ENCODE measurements at places on chromosomes 3 and 15. TPM values are rescaled to one million over a fixed set of nuclear protein-coding genes. Genes with fewer than 3 reads are reported as not detected.
A peak's percentile ranks its signal among the peaks of the same experiment; 100 is the strongest.

- H3K36me3 ChIP-seq = no peaks in the 10 kb centered on the region
- no peak overlapping the region for H3K27ac ChIP-seq
- no peak overlapping the region for H3K4me3 ChIP-seq
Observed at GRCh38 chr3:40851836-40852235, 327.1 kb downstream of the ZNF621 start.

DNA sequence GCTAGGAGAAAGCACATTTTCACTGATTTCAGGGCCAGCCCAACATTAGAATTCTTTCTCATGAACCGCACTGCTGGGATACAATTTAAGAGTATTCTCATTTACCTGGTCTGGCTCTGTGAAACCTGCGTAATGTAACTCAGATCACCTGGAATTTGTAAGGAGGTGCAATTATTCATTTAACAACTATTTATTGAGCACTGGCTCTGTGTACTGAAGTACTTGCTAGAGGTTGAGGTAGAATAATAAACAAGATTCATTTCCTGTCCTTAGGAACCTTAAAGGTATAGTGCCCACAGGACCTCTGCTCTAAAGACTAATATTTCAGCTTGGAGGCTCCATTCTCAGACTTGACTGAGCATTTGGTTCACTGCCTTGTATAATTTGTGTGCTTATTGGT, 242.2 kb upstream of the ZPLD1 start:
- no peaks in the 10 kb centered on the region for H3K27me3 ChIP-seq
- no peak for DNase-seq
- H3K4me3 ChIP-seq = no peak overlapping the region
- H3K27ac ChIP-seq = no peak overlapping the region
- H3K4me1 ChIP-seq = peaks cover 6% of the 10 kb centered on the region
- H3K36me3 ChIP-seq = no peaks in the 10 kb centered on the region

DNA sequence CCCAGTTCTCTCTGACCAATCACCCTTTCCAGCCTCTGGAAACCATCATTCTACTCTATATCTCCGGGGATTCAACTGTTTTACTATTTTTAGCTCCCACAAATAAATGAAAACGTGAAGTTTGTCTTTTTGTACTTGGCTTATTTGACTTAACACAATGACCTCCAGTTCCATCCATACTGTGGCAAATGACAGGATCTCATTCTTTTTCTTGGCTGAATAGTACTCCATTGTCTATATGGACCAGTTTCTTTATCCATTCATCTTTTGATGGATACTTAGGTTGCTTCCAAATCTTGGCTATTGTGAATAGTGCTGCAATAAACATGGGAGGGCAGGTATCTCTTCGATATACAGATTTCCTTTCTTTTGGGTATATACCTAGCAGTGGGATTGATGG, 34.1 kb downstream of the NRROS start:
- H3K4me3 ChIP-seq = no peak overlapping the region
- no peaks in the 10 kb centered on the region for H3K27me3 ChIP-seq
- H3K27ac ChIP-seq = no peak overlapping the region
- H3K4me1 ChIP-seq = no peaks in the 10 kb centered on the region
- DNase-seq = no peak

GRCh38 chr15:44501768-44502366, 35.1 kb upstream of the EIF3J start:
- no peak for DNase-seq
- no peak overlapping the region for H3K4me3 ChIP-seq
- H3K36me3 ChIP-seq = no peaks in the 10 kb centered on the region
- no peaks in the 10 kb centered on the region for H3K27me3 ChIP-seq
- no peak overlapping the region for H3K27ac ChIP-seq

Gene ATP2B2
- not detected for total RNA-seq

GRCh38 chr3:122977746-122978466, 49.7 kb downstream of the SEMA5B start:
- H3K36me3 ChIP-seq = no peaks in the 10 kb centered on the region
- no peak overlapping the region for H3K27ac ChIP-seq
- H3K27me3 ChIP-seq = no peaks in the 10 kb centered on the region
- no peak overlapping the region for H3K4me3 ChIP-seq
- DNase-seq = no peak

- DNase-seq = no peak
- 0 out of 2 replicates have a peak, but pooled peaks cover 7% of the 10 kb centered on the region for H3K4me1 ChIP-seq
- H3K27me3 ChIP-seq = no peaks in the 10 kb centered on the region
- H3K27ac ChIP-seq = peak overlapping the region; percentile 4
Observed at GRCh38 chr3:100263583-100263982, 2.8 kb downstream of the TBC1D23 start.

Gene GPR156
- 3.1 TPM for total RNA-seq

Gene GNB5
- 23.2 TPM for total RNA-seq

DNA sequence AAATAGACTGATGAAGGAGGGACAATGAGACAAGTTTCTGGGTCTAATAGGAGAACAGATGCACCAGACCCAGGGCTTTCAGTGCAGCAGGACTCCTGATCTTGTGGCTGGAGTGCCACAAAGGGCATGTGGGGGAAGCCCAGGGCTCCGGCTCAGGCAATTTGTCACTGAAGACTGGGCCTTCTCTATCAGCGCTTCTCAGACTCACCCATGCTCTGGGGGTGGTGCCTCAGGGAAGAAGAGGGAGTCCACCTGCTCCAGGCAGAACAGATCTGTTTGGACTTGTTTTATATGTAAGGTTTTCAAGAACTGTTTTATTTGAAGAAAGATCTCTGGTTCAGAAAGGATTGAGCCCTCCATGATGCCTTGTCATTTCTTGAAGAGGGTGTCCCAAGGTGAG, 112.4 kb upstream of the TLE3 start:
- H3K27me3 ChIP-seq = no peaks in the 10 kb centered on the region
- no peak for DNase-seq
- H3K27ac ChIP-seq = no peak overlapping the region
- H3K36me3 ChIP-seq = no peaks in the 10 kb centered on the region

GRCh38 chr3:149443545-149443912, 31.0 kb upstream of the TM4SF4 start:
- H3K27ac ChIP-seq = no peak overlapping the region
- no peaks in the 10 kb centered on the region for H3K27me3 ChIP-seq
- H3K36me3 ChIP-seq = no peaks in the 10 kb centered on the region
- DNase-seq = no peak
- H3K4me3 ChIP-seq = no peak overlapping the region

DNA sequence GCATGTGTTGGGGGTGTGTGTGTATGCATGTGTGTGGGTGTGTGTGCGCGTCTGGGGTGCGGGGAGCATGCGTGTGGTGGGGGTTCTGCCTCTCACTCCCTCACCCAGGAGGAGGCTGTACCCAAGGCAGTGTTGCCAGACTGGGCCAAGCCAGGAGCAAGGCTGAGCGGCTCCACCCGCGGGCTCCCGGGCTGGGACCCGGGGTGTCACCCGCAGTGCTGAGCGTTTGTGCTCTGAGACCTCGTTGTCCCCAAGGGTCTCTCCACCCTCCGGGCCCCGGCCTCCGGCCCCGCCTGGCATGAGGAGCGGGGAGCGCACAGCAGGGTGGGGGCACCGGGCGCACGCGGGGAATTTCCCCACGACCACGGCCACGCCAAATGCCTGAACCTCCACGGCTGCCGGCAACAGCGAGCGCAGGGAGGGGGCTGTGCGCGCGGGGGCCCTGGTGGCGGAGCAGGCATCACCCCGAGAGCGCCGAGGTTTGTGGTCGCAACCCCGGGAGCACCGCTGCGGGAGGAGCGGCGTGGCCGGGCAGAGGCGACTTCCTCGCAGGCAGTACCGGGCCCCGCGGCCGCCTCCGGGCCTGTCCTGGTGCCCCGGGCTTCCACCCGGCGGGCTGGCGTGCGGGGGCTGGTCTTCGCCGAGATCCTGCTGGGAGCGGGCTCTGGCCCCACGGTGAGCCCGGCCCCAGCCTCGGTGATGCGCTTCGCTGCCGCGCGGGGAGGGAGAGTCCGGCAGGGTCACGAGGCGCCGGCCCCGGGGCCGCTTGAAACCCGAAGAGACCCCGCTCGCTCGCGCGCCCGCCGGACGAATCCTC, 7.4 kb upstream of the OCA2 start:
- H3K36me3 ChIP-seq = no peaks in the 10 kb centered on the region
- H3K4me3 ChIP-seq = no peak overlapping the region
- no peaks in the 10 kb centered on the region for H3K4me1 ChIP-seq

- DNase-seq = no peak
- no peak overlapping the region for H3K27ac ChIP-seq
- no peaks in the 10 kb centered on the region for H3K27me3 ChIP-seq
- H3K4me1 ChIP-seq = peaks cover 4% of the 10 kb centered on the region
- no peaks in the 10 kb centered on the region for H3K36me3 ChIP-seq
Observed at GRCh38 chr15:55695432-55695831, 47.5 kb downstream of the PRTG start.

Gene MUC4
- total RNA-seq = 0.21 TPM

GRCh38 chr3:14295037-14295436, 107.4 kb upstream of the SLC6A6 start:
- H3K36me3 ChIP-seq = no peaks in the 10 kb centered on the region
- no peak for DNase-seq
- H3K27me3 ChIP-seq = no peaks in the 10 kb centered on the region
- peaks cover 70% of the 10 kb centered on the region for H3K4me1 ChIP-seq

DNA sequence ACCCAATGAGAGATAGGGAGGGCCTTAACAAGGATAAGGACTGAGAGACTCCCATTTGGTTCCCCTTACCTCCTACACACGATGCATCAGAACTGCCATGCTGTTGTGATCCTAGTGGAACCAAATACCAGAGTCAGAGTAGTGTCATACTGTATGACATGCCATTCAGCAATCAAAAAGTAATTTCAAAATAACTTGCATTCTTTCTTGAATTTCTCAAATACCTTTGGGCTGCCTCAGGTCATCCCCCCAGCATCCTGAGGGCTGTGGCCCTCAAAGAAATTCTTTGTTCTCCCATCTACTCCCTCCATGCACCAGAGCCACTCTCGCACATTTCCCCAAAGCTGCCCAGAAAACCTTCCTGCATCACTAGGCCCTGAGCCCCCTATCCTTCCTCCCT, 68.9 kb upstream of the PPP2R3A start:
- no peak overlapping the region for H3K4me3 ChIP-seq
- DNase-seq = peak; percentile 2
- H3K4me1 ChIP-seq = peaks cover 16% of the 10 kb centered on the region
- no peaks in the 10 kb centered on the region for H3K36me3 ChIP-seq
- peak overlapping the region; percentile 58 for H3K27ac ChIP-seq

DNA sequence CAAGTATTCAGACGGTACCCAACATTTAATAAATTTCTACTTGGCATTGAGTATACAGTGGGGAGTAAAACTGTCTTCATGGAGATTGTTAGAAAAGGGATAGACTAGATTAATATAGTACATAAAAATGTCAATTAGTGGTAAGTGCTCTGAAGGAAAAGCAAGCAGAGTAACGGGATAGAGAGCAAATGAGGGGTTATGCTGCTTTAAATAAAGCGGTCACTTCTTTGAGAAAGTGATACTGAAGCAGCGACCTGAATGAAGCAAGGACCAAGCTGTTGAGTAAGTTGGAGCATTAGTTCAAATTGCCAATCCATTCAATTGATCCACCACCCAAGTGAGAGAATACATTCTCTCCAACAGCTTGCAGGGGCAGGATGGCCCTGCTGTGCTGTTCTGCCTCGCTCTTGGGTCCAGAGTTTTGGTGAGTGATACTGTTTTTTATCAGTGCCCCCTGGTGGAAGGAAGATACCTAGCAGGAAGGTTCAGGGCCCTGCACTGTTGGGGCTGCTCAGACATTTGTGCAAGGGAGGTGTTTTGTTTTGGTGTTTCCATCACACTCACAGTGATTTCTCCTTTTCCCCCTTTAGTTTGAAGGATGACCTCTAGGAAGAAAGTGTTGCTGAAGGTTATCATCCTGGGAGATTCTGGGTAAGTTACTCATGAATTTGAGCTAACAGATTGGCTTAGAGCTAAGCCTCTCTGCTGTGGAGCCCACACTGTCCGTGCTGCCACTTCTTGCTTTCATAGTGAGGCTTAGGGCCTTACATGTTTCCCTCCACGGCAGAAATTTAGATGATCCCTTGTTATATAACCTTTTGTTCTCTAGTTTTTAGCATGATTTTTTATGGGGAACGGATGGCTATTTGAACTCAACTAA, 69.0 kb downstream of the RAB7A start:
- no peaks in the 10 kb centered on the region for H3K27me3 ChIP-seq
- no peaks in the 10 kb centered on the region for H3K4me1 ChIP-seq
- peaks cover 6% of the 10 kb centered on the region for H3K36me3 ChIP-seq

- H3K4me3 ChIP-seq = no peak overlapping the region
- no peaks in the 10 kb centered on the region for H3K27me3 ChIP-seq
- no peak for DNase-seq
- H3K27ac ChIP-seq = no peak overlapping the region
Observed at GRCh38 chr3:125189378-125190165, 23.0 kb downstream of the SLC12A8 start.

DNA sequence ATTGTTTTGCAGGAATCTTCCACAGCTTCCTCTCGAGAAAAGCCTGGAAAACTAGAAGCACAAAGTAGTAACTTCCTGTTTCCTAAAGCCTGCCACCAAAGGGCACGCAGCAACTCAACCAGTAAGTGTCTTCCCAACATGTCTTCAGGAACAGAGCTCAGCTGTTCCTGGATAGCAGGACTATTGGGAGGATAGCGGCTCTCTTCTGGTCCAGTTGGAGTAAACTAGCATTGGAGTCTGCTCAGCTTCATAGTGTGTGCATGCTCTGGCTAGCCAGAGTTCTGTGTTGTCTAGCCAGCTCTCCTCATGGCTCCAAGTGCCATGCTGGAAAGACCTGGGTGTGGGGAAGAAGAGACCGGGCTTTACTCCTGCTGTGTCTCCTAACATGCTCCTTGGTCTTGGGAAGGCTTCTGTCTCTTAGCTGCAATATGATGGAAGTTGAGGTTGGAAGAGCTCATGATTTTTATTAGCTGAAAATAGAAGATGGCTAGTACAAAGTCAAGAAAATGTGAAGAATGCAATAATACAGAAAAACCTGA, 63.1 kb downstream of the IL16 start:
- DNase-seq = no peak
- no peaks in the 10 kb centered on the region for H3K4me1 ChIP-seq
- H3K27me3 ChIP-seq = no peaks in the 10 kb centered on the region
- no peak overlapping the region for H3K27ac ChIP-seq
